ENCODE measurements at places on chromosomes 7 and 10. TPM values are rescaled to one million over a fixed set of nuclear protein-coding genes. Genes with fewer than 3 reads are reported as not detected.

DNA sequence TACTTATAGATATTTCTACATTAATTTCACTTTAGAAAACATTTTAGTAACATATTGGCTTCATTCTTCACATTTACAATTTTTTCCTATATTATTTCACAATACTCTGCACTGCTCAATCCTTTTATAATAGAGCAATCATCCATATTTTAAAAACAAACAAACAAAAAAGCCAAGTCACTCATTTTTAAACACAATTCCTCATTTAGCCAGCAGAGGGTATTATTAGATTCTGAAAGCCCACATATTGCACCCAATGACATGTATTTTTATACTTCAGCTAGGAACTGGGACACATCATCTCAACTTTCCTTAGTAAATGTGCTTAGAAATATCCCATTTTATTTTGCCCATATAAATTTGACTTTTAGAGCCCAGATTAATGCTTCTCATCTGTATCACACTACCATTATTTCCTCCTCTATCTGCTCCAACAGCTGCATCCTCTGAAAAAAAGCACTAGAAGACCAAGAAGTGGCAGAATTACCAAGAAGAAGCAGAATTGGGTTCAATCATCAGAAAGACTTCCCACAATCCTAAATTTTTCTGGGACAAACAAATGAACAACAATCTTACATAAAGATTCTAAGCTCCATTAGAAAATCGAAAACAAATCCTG is 29.5 kb downstream of the CTNNA3 start:
- DNase-seq = no peak

- no peak for DNase-seq
These were observed 70.1 kb downstream of the CYCS start for GRCh38 chr7:25054819-25055519.

DNA sequence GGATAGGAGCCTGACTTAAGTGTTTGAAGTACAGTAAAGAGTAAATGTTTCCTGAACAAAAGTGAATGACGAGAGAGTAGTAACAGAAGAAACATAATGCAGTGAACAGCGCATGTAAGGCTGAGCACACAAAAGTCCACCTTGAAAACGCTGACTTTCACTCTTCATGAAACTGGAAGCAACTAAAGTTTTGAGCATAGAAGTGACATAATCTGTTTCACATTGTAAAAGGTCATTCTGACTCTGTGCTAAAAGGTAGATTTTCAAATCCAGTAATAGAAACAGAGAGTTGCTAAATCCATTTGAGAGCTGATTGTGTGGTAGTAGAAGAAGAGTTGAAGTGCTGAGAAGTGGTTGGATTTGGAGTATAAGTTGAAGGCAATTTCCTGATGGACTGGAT is 1037.0 kb downstream of the CNTNAP2 start:
- no peak for DNase-seq

- DNase-seq = no peak
These were observed 751 bp upstream of the GTPBP10 start for GRCh38 chr7:90345595-90346335.

DNA sequence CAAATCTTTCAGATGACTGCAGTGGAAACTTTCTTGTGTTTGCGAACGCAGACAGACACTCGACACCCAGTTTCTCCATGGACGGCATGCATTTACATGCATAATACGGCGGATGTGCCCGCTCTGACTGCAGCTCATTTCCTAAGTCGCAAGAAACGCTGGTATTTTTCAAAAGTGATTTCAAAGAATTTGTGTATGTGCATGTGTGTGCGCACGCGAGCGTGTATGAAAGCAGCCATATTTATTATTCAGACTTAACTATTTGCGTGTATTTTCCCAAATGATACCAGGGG is 436.5 kb upstream of the MGMT start:
- DNase-seq = no peak

The ACTR1A gene
- total RNA-seq = 56.9 TPM

GRCh38 chr7:42057331-42057730 is 179.7 kb downstream of the GLI3 start:
- DNase-seq = no peak

The BCCIP gene
- 100 TPM for total RNA-seq

- DNase-seq = no peak
These were observed 29.1 kb downstream of the FOXL3 start for GRCh38 chr7:318878-319661.

The OR2A42 gene
- not detected for total RNA-seq

DNA sequence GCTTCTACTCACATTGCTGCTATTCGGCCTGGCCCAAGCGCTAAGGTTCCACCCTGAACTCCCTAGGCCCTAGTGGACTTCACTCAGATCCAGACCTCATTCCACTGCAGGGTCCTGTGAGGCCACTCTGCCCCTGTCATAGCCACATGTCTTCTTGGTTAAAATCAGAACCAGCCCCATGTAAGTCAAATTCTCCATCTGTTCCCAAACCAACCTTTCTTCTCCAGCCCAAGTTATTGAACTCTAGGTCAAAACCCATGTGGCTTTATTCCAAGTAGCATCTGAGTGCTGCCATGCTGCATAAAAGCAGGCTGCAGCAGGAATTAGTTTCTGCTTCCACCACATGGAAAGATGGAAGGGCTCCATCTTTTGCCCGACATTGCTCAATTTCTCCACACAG is 281.2 kb downstream of the SNX13 start:
- no peak for DNase-seq

- no peak for DNase-seq
These were observed 37.2 kb upstream of the PDLIM1 start for GRCh38 chr10:95328013-95328412.

The TUBAL3 gene
- not detected for total RNA-seq

- no peak for DNase-seq
These were observed 63.0 kb downstream of the DENND2A start for GRCh38 chr7:140577651-140578050.

GRCh38 chr10:35608328-35608672 is 3.2 kb downstream of the GJD4 start:
- no peak for DNase-seq

GRCh38 chr7:27162561-27163287 is 2.6 kb downstream of the HOXA9 start:
- DNase-seq = no peak

DNA sequence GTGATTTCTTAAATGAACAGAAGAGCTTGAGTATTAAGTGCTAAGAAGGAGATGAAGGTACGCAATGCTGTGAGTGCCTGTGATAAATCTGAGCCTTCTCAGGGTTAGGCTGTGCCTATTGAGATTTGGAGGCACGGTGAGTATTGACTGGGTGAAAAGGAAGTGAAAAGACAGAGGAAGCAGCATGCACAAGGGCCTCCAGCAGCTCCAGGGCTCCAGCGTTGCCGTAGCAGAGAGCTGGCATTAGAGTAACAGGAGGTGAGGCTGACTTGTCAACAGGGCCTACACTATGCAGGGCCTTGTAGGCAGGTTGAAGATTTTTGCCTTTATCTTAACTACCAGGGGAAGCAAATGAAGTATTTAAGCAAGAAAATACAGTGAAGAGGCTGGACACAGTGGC is 54.1 kb upstream of the PDCD4 start:
- DNase-seq = no peak

DNA sequence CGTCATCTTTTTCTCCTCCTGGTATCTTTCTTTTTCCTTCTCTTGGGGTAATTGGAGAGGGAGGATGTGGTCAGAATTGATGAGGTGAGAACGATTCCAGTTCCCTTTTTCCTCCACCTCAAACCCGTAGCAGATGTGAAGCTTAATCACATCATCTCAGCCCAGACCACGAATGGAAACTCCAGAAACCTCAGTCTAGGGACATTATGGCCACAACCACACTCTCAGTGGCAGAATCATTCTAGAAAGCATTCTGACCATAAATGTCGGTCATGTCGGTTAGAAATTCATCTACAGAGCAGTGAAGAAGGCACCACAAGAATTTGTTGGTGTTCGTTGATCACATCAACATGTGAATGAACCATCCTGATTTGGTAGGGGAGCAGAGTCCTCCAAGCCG is 78.7 kb downstream of the GATA3 start:
- peak; percentile 81 for DNase-seq

DNA sequence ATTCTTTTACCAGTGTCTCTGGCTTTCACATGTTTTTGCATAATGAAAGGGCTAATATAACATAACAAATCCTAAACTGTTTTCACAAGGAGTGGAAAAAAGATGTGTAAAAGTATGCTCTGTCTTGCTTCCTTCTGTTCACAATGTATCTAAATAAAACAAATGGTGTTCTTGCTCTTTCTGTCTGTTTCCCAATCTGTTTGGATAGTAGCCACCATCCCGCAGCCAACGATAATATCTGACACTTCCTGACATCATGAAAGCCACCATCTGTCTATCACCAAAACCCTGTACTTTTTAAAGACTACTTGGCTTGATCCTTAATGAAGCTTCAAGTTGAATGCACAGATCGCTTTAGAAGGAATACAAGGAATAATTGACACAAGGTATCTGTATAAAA is 246.2 kb downstream of the ETV1 start:
- no peak for DNase-seq

DNA sequence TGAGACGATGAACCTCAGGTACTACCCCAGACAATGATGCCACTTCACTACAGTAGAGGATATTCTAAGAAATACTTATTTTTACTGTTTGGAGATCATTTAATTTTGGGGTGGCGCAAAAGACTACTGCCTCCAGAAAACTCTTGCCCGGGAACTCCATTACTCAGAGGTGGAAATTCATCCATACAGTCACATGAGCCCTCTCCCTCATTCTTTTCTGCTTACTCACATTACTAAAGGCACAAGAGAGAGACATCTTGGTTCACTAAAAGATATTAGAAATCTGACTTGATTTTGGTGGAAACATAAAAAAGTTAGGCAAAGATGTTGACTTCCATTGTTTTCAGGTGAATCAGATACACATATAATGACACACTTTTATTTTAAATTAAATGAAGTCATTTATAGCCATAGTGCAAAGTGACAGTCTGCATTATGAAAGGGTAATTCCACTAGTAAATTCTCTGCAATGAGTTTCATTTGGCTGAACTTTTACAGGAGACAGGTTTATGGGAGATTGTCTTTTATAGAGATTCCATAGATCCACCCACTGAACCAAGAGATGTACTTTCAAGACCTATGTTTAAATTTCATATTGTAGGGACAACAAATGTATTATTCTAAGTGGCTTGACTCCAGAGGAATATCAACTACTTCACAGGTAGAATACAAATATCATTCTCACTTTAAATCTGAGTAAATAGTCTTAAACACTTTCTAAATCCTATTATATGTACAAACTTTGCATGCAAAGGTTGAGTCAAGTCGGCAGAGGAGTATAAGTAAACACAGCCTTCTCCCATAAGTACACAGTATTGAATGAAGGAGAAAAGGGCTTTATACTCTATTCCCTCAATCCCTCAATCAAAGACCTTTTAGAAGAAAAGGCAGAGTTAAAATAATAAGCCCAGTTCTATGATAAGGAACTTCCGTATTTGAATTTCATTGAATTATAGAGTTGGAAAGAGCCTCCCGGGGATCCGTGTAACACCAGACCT is 18.8 kb downstream of the NEBL start:
- no peak for DNase-seq

The NPSR1 gene
- not detected for total RNA-seq

The UCN3 gene
- total RNA-seq = not detected

The LBX1 gene
- not detected for total RNA-seq

GRCh38 chr10:121324678-121325213 is 273.5 kb downstream of the FGFR2 start:
- DNase-seq = no peak

DNA sequence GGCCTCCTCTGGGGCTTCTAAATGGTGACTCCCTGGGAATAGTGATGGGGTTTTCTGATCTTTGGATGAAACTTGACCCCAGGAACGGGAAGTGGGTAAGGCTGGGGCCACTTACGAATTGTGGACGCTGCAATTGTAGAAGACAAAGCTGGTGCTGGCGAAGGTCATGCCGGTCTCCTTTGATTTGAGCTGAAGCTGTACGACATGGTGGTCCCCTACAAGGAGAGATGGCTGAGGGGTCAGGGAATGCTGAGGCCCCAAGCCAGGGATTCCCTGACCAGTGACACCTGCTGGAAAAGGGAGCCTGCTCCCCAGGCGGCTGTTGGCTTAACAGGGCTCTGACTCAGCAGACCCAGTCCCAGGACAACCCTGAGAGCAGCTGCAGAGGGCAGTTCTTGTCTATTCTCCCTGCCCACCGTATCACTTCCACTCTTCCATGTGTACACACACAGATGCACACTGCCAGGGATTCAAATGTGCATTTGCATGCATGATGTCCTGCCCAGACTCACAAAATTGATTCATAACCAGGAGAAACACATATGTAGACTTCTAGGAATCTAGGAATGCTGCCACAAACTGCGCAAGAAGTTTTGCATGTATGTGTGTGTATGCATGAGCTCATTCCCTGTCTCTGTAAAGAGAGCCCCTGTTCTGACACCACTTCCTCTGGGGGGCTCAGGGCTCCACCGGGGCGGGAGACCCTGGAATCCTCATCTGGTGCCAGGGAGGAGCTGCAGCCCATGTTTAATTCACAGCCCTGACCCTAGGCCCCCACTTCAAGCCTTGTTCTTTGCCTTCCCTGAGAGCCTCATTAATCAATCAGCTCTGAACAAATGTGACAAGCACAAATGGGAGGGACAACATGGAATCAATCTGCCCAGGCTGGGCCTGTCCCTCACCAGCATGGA is 350.0 kb downstream of the PLXNA4 start:
- no peak for DNase-seq

The PLCE1 gene
- 0.02 TPM for total RNA-seq

- no peak for DNase-seq
These were observed 22.2 kb downstream of the NRCAM start for GRCh38 chr7:108434010-108434409.

DNA sequence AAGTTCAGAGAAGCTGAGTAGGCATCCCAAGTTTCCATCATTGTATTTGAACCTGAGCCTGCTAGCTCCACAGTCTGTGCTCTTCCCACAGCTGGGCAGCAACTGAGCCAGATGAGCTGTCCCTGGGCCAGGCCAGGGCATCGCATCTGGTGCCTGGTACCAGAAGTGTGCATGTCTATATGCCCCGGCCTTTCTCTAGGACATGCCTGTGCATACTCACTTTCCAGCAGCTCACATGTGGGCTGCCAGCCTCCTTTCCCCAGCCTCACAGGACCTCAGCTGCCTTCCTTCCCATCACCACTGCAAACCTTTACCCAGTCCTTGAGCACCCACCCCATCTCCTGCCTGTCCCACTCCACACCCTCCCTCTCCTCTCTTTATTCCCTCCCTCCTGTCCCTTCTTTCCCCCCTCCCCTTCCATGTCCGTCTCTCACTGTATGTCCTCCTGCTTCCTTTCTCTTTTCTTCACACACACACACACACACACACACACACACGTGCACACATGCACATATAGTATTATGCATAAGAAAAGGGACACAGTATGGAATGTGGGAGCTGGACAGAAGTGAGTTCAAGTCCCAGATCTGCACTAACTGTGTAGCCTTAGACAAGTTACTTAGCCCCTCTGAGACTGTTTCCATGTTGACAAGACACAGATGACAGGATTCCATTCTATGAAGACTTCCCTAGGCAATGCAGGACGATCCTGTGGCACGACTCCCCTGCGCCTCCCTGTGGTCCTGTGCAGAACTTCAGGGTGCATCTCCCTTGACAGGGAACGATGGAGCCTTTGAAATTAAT is 10.9 kb downstream of the CDHR1 start:
- DNase-seq = peak; percentile 82

DNA sequence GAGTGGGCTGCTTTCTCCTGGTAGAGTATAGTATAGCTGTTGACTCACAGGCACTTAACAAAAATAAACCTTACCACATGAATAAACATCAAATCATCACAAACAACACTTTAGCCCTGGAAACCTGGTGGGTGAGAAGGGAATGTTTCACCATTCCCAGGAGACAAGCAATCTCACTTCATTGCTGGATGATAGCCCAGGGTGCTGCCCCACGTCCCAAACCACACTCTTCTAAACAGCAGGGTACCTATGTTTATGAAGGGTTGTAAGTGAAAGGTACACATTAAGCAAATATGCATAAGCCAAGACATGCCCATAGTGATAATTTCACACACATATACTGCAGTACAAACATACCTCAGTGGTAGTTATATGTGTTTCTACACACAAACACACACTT is 276.2 kb downstream of the FGFR2 start:
- DNase-seq = no peak
